ENCODE measurements at places on chromosomes 11 and 22. TPM values are rescaled to one million over a fixed set of nuclear protein-coding genes. Genes with fewer than 3 reads are reported as not detected.

APOBEC3A gene
- total RNA-seq: 0.78 TPM

CSKMT gene
- total RNA-seq: 4.9 TPM

GAB2 gene
- 15.6 TPM for total RNA-seq

DNA sequence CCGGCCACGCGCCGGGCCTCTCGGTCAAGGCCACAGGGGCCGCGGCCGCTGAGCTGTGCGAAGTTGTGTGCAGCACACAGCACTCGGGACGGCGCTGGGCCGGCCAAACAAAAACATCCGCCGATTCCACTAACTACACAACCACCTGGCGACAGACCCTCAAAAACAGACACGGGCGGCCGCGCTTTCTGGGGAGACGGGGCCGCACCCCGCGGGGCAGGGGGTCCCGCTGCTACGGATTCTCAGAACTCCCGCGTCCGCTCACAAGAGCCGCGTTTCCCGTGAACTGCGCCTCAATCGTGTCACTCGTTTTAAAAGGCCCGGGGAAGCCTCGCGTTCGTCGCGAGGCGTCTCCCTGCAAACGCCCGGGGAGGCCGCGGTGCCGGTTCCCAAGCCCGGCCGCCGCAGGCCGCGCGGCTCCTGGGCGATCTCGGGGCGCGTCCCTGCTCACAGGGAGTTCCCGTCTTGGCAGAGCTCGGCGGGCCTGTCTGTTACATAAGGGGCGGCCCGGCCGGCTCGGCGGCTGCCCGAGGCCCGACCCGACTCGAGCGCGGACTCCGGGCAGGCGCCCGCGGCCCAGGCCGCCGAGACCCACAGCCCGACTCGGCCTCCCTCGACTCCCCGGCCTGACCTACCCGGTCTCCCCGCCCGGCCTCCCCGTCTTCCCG, 936 bp downstream of the BRD1 start:
- DNase-seq: peak; percentile 83

DNA sequence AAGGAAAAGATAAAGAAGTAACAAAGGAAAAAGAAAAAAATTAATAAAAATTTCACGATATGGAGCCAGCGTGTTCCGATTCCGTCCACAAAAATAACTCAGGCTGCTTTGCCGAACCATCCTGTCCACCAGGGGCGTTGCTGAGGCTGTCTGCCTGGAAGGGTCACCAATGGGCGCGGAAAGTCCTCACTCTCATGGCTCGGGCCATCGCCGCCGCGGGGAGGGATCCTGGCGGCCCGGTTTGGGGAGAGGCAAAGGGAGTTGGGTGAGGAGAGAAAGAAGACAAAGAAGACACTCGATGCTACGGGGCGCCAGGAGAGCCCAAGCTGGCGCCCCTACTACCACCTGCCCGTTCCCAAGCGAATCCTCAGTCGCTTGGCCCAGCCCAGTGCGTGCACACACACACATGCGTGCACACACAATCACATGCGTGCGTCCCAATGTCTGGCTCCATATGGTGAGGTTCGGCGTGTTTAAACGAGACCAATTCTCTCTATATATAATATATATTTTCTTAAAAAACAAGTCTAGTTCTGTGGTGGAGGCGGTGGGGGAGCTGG, 5.6 kb upstream of the PYGM start:
- DNase-seq: peak; percentile 31

Data from Right ventricle myocardium inferior (tissue), 1 donor.